ENCODE measurements at places on chromosomes 6 and 20. TPM values are rescaled to one million over a fixed set of nuclear protein-coding genes. Genes with fewer than 3 reads are reported as not detected.

The SLC32A1 gene
- total RNA-seq: not detected

The AKAP12 gene
- 184 TPM for total RNA-seq

The CTSA gene
- 175 TPM for total RNA-seq

The FAXC gene
- 8.0 TPM for total RNA-seq

The IER3 gene
- 333 TPM for total RNA-seq

- no peak overlapping the region for H3K4me3 ChIP-seq
- H3K36me3 ChIP-seq: no peaks in the 10 kb centered on the region
- H3K27me3 ChIP-seq: no peaks in the 10 kb centered on the region
- no peak overlapping the region for H3K27ac ChIP-seq
- DNase-seq: no peak
Observed at GRCh38 chr20:41001497-41001896, 27.1 kb upstream of the TOP1 start.

GRCh38 chr20:7765221-7765620 lies 175.0 kb downstream of the HAO1 start:
- no peaks in the 10 kb centered on the region for H3K36me3 ChIP-seq
- H3K27me3 ChIP-seq: peaks cover 6% of the 10 kb centered on the region
- no peaks in the 10 kb centered on the region for H3K4me1 ChIP-seq
- H3K4me3 ChIP-seq: no peak overlapping the region
- no peak overlapping the region for H3K27ac ChIP-seq

DNA sequence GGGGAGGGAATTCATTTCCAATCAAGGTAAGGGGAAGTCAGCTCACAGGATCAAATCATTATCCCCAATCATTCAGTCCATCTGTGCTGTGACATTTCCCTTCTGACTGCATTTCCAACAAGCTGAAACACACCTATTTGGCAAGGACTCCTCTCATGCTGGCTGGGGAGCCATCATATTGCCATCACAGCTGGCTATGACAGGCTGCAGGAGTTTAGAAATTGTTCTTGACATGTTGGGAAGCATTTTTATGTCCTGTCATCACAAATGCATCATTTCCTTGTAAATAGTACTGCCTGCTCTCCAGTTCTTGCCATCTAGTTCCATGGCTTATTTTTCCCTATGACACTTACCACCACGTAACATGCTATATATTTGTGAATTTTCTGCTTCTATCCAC lies 113.9 kb upstream of the TMEM170B start:
- peak overlapping the region; percentile 57 for H3K27ac ChIP-seq
- no peak for DNase-seq
- H3K4me1 ChIP-seq: peaks cover 49% of the 10 kb centered on the region

- H3K27me3 ChIP-seq: no peaks in the 10 kb centered on the region
- H3K36me3 ChIP-seq: peaks cover 44% of the 10 kb centered on the region
- H3K4me3 ChIP-seq: no peak overlapping the region
- H3K4me1 ChIP-seq: no peaks in the 10 kb centered on the region
- no peak for DNase-seq
Observed at GRCh38 chr20:18180815-18181214, 43.2 kb downstream of the KAT14 start.

- H3K27ac ChIP-seq: peak overlapping the region; percentile 71
- H3K4me1 ChIP-seq: peaks cover 36% of the 10 kb centered on the region
- no peak for DNase-seq
- H3K36me3 ChIP-seq: peaks cover 3% of the 10 kb centered on the region
- H3K4me3 ChIP-seq: no peak overlapping the region
Observed at GRCh38 chr20:32036716-32037485, 15.1 kb upstream of the HCK start.

DNA sequence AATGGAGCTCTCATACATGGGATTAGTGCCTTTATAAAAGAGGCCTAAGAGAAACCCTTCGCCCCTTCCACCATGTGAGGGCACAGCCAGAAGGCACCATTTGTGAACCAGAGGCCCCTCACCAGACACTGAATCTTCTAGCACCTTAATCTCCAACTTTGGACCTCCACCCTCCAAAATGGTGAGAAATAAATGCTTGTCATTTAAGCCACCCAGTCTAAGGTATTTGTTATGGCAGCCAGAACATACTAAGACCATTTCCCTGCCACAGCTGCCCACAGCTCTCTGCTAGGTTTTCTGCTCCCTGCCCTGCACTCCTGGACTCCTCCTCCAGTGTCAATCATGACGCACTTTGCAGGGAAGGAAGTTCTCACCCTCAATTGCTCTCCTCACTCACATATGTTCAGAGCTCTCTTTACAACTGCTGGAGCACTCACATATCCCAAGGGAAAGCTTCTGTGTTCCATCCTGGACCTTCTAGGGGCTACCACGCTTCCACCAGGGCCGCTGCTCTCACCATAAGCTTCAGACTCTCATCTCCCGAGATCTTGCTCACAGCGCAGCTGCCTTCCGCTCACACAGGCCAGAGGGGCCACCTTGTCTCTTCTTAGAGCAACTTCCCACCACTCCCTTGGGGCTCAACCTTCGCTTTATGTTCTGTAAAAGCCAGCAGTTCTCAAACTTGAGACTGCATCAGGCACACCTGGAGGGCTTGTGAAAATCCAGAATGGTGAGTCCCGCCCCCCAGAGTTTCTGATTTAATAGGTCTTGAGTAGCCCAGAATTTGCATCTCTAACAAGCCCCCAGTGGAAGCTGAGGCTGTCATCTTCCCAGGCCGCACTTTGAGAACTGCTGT lies 1.6 kb upstream of the LY86 start:
- peaks cover 7% of the 10 kb centered on the region for H3K27me3 ChIP-seq
- H3K27ac ChIP-seq: no peak overlapping the region
- no peak overlapping the region for H3K4me3 ChIP-seq
- no peaks in the 10 kb centered on the region for H3K36me3 ChIP-seq
- H3K4me1 ChIP-seq: no peaks in the 10 kb centered on the region

DNA sequence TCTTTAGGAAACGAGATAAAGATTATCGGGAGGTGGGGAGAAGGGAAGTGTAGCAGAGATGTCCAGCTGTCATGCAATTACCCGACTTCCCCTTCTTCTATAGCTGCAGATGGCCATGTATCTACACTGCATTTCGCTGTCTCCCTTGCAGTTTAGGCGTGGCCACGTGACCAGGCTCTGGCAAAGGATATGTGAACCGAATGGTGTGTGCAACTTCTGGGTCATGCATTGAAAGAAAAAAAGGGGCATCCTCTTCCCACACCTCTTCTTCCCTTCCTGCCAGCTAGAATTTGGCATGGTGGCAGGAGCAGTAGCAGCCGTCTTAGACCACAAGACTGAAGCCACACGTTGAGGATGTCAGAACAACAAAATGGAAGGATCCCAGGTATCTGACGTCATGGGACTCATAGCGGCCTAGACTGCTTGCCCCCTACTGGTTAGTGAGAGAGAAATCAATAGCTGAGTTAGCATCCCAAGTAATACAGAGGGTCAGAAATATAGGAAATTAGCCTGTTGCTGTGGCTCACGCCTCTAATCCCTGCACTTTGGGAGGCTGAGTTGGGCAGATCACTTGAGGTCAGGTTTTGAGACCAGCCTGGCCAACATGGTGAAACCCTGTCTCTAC lies 32.8 kb downstream of the TCF15 start:
- H3K27ac ChIP-seq: no peak overlapping the region
- no peak for DNase-seq
- no peaks in the 10 kb centered on the region for H3K36me3 ChIP-seq
- peaks cover 23% of the 10 kb centered on the region for H3K27me3 ChIP-seq
- peaks cover 4% of the 10 kb centered on the region for H3K4me1 ChIP-seq
- H3K4me3 ChIP-seq: no peak overlapping the region

DNA sequence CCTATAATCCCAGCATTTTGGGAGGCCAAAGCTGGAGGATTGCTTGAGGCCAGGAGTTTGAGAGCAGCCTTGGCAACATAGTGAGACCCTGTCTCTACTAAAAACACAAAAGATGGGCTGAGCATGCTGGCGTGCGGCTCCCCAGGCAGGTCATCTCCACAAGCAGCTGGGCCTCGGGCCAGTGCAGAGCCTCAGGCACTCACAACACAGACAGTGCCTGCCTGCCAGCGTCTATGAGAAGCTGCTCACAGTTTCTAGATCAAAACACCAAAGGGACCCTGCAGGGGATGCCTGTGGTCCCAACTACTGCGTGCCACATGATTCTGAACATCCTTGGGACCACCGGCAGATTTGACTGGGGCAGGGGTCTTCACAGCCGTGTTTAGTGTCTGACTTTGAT lies 59.4 kb downstream of the GINS1 start:
- DNase-seq: peak; percentile 54
- H3K27me3 ChIP-seq: no peaks in the 10 kb centered on the region

GRCh38 chr6:82568290-82568993 lies 204.8 kb downstream of the TPBG start:
- no peak overlapping the region for H3K27ac ChIP-seq
- H3K4me3 ChIP-seq: no peak overlapping the region
- DNase-seq: no peak
- peaks cover 6% of the 10 kb centered on the region for H3K27me3 ChIP-seq

DNA sequence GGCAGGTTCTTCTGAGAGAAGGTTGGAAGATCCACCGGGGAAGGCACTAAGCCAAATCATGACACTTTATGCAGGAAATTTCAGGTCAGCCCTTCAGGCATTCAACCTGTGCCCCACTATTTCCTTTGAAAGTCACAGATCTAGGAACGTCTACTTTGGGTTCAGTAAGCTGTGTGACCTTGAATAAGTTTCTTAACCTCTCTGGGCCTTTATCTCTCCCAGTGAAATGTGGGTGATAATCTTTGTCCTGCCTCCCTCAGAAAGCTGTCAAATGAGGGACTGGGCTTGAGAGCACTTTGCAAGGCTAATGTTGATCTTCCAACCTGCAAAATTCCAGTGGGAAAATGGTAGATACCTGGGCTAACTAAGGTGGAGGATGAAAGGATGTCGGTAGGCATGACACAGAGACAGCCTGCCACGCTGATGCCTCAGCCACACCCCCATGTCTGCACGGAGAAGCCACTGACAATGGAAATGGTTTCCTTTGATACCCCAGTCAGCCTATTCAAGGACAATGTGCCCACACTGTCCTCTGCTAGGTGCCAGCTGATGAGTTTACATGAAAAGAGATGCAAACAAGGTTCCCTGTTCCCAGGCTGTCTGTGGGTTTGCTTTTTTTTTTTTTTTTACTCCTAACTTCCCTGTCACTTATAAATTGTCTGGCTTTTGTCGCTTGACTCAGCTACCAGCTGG lies 9.3 kb downstream of the BNIP5 start:
- H3K4me1 ChIP-seq: no peaks in the 10 kb centered on the region
- peaks cover 32% of the 10 kb centered on the region for H3K27me3 ChIP-seq
- H3K4me3 ChIP-seq: no peak overlapping the region
- no peak overlapping the region for H3K27ac ChIP-seq
- no peak for DNase-seq
- H3K36me3 ChIP-seq: no peaks in the 10 kb centered on the region

GRCh38 chr20:4490045-4490444 lies 231.7 kb upstream of the PRND start:
- H3K36me3 ChIP-seq: no peaks in the 10 kb centered on the region
- H3K27ac ChIP-seq: no peak overlapping the region
- DNase-seq: no peak
- H3K27me3 ChIP-seq: peaks cover 2% of the 10 kb centered on the region
- H3K4me1 ChIP-seq: peaks cover 7% of the 10 kb centered on the region

DNA sequence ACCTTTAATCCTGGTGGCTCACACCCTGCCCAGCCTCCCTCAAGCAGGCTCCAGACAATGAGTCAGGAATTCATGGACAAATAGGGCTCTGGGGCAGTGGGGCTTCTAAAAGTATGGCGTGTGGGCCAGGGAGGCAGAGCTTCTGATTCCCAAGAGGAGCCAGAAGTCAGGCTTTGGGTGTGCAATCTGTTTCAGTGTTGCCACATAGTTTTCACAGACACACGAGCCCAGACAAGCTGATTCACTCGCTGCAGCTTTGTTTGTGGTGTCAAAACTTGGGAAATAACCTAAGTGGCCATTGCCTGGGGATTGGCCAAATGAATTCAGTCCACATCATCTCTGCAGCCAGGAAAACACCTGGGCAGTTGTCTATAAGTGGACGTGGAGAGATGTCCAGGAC lies 9.2 kb downstream of the PEDS1 start:
- H3K4me1 ChIP-seq: peaks cover 72% of the 10 kb centered on the region
- no peak for DNase-seq
- peaks cover 16% of the 10 kb centered on the region for H3K36me3 ChIP-seq
- no peak overlapping the region for H3K4me3 ChIP-seq

DNA sequence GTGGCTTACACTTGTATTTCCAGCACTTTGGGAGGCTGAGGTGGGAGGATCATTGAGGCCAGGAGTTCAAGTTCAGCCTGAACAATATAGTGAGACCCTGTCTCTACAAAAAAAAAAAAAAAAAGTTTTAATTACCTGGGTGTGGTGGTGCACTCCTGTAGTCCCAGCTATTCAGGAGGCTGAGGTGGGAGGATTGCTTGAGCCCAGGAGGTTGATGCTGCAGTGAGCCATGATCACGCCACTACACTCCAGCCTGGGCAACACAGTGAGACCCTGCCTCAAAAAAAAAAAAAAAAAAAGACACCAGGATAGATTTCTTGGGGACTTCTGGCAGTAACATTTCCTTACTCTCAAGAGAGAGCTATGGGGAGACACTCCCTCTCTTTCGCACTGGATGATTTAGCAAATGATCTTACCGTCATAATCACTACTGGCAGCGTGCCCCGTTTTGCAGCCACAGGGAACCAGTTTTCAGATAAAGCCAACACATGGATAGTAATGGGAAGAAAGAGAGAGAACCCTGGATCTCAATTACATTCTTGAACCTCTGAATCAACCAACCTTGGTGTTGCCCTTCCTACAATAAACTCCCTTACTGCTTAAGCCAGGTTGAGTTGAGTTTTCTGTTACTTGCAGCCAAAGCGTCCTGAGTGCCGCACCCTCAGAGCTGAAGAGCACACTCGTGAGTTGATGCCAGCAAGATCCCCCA lies 18.1 kb upstream of the PTPN1 start:
- no peak overlapping the region for H3K4me3 ChIP-seq
- no peaks in the 10 kb centered on the region for H3K27me3 ChIP-seq
- H3K27ac ChIP-seq: no peak overlapping the region
- no peak for DNase-seq
- H3K4me1 ChIP-seq: peaks cover 11% of the 10 kb centered on the region

DNA sequence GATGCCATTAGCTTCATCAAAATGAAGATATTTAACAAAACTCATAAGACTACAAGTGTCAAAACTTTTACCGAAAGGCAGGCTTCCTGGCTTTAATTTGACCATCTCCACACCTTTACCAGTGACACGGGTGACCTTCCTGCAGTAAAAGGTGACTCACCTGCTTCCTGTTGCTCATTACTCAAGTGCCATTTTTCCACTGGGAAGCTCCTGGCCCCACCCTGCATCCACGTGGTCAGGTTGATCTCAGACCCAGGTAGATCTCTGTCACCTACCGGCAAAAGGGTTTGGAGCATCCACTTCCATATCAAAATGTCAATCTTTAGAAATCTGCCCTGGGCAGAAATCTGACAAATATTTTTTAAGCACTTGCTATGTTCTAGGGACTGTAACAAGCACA lies 31.9 kb upstream of the CDH4 start:
- no peak overlapping the region for H3K27ac ChIP-seq
- no peak for DNase-seq
- no peaks in the 10 kb centered on the region for H3K36me3 ChIP-seq
- H3K4me1 ChIP-seq: peaks cover 18% of the 10 kb centered on the region

GRCh38 chr6:108710551-108710950 lies 137.7 kb upstream of the ARMC2 start:
- no peaks in the 10 kb centered on the region for H3K27me3 ChIP-seq
- H3K36me3 ChIP-seq: no peaks in the 10 kb centered on the region
- peaks cover 28% of the 10 kb centered on the region for H3K4me1 ChIP-seq

GRCh38 chr6:161568885-161569456 lies 295.1 kb upstream of the AGPAT4 start:
- H3K4me3 ChIP-seq: no peak overlapping the region
- no peak overlapping the region for H3K27ac ChIP-seq
- H3K27me3 ChIP-seq: no peaks in the 10 kb centered on the region
- H3K4me1 ChIP-seq: no peaks in the 10 kb centered on the region

- H3K27ac ChIP-seq: no peak overlapping the region
- no peak for DNase-seq
- H3K36me3 ChIP-seq: no peaks in the 10 kb centered on the region
- H3K27me3 ChIP-seq: peaks cover 18% of the 10 kb centered on the region
- no peaks in the 10 kb centered on the region for H3K4me1 ChIP-seq
- H3K4me3 ChIP-seq: no peak overlapping the region
Observed at GRCh38 chr20:59665656-59666555, 61.6 kb downstream of the PHACTR3 start.

All from chondrocyte (in vitro differentiated cells).